ENCODE measurements at places on chromosomes 3 and 15.
A peak's percentile ranks its signal among the peaks of the same experiment; 100 is the strongest.

GRCh38 chr15:74829991-74830390 lies 3.6 kb downstream of the CPLX3 start:
- no peak for DNase-seq

GRCh38 chr3:76051145-76051544 lies 265.8 kb upstream of the ZNF717 start:
- DNase-seq = peak; percentile 27

DNA sequence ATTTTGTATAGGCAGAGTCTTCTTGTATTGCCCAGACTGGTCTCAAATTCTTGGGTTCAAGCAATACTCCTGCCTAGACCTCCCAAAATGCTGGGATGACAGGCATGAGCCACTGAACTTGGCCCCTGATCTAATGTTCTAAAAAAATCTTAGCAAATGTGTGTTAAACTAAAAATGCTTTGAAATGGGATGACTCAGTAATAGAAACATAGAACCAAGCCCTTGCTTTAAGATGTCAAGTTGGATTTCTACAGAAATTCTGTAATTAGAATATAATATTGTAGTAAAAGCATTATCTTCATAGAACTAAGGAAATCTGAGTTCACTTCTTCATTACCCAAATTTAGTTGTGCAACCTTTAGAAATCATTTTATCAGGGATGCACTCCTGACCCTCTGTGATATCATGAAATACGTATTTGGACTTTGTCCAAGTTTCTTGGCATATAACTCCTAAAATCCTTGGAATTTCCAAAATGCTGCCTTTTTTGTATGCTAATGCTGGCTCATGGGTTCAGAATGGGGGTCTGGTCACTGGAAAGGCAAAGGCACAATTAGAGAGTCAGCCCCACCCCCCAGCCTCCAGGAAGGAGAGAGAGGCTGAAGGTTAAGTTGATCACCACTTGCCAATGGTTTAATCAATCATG lies 217.3 kb downstream of the TP63 start:
- DNase-seq = no peak

- no peak for DNase-seq
Observed at GRCh38 chr3:14536837-14537589, 3.1 kb downstream of the GRIP2 start.

- no peak for DNase-seq
Observed at GRCh38 chr3:131711114-131711768, 208.5 kb upstream of the MRPL3 start.

DNA sequence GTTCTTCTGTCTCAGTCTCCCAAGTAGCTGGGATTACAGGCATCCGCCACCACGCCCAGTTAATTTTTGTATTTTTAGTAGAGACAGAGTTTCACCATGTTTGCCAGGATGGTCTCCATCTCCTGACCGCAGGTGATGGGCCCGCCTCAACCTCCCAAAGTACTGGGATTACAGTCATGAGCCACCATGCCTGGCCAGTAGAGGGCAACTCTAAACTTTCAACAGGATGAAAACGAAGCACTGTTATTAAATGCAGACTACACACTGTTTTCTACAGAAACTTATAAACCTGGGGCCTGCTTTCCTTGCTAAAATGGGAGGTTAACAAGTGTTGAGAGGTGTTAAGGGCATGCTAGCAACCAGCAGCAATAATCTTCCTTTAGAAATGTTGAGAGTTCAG lies 7.6 kb downstream of the ARPC4 start:
- DNase-seq = no peak

DNA sequence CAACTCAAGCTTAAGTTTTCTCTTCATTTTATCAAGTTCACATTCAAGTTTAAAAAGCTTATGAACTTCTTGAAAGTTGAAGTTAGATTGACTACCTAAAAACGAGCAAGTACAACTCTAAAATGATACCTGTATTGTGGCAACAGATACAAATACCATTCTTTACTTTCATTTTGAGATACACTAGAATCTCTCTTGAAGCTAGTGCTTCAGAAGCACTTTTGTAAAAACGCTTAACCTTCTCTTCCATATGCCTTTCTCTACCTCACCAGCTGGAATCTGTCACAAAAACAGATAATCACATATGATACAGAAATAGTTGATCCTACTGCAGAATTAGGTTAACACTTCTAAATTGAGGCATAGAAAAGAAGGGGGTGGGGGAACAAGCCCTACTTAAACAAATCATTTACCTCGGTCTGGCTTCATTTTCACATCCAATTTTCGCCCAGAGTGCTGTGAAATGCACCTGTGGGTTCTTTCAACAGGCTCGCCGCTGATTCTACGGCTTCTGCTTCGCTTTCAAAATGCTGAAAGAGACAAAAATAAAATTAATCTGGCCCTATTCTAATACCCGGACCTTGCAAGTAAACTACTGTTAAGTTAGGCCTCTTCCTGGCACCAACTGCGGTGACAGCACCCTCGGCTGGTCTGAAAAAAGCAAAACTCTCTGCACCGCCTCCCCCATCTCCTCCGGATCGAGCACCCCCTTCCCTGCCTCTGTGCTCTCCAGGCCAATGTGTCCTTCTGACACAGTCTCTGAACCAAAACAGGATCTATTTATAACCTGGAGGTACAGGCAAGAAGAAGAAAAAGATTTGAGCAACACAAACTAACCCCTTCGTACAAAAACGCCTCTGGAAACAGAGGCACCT lies 1.4 kb downstream of the ATOSA start:
- peak; percentile 73 for DNase-seq

DNA sequence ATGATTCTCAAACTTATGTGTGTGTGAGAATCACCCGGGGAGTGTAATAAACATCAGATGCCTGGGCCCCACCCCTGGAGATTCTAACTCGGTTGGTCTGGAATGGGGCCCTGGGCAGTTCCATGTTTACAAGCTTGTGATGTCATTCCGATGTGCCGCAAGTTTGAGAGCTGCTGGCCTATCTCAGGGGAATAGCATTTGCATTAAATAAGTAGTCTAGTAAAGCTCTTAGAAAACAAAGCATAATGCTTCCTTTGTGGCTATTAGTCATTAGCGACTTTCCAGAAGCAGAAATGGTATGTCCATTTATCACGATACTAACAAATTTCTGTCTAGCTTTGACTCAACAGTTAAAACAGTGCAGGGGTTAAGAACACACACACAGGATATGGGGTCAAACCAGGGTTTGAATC lies 20.9 kb downstream of the PGBD4 start:
- DNase-seq = peak; percentile 87

GRCh38 chr3:188942191-188942590 lies 229.6 kb upstream of the TPRG1 start:
- no peak for DNase-seq

GRCh38 chr3:22982981-22983587 lies 220.0 kb upstream of the UBE2E2 start:
- DNase-seq = peak; percentile 16

DNA sequence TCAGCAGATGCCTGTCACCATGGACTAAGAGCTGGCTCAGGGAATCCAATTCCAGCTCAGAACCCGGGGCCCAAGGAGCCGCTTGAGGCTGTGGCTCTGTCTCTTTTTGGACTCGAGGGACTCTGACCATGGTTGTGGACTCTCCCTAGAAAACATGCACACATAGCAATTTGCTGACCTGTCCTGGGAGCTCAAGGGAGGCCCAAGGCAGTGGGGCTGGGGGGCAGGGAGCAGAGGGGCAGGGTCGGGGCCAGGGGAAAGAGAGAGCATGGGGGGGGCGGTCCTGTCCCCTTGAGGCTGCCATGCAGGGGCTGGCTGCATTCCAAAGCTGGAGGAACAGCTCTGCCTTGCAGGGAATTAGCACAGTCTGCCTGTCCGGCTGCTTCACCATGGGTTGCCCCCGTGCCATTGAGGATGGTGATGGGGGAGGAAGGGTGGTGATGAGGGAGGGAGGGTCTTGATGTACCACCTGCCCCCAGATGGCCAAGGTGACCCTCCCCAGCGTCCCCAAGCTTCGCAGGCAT lies 190.1 kb downstream of the GOLGA6L6 start:
- DNase-seq = no peak

- no peak for DNase-seq
Observed at GRCh38 chr3:156635973-156636372, 38.4 kb upstream of the TIPARP start.

DNA sequence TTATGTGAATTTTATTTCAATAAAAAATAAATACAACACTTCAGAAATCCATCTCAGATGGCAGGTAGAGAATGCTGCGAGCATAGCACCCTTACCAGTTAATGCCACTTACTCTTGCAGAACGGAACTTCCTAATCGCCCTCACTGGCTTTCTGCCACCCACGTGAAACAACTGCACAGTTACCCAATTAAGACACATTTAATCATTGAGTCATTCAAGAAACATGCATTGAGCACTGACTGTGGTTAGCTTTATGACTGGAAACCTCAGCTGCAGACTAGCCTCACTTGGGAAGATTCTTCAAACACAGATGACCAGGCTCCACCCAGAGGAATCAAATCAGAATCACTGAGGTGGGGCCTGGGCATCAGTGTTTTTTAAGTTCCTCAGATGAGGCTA lies 5.6 kb upstream of the MFGE8 start:
- DNase-seq = peak; percentile 99

DNA sequence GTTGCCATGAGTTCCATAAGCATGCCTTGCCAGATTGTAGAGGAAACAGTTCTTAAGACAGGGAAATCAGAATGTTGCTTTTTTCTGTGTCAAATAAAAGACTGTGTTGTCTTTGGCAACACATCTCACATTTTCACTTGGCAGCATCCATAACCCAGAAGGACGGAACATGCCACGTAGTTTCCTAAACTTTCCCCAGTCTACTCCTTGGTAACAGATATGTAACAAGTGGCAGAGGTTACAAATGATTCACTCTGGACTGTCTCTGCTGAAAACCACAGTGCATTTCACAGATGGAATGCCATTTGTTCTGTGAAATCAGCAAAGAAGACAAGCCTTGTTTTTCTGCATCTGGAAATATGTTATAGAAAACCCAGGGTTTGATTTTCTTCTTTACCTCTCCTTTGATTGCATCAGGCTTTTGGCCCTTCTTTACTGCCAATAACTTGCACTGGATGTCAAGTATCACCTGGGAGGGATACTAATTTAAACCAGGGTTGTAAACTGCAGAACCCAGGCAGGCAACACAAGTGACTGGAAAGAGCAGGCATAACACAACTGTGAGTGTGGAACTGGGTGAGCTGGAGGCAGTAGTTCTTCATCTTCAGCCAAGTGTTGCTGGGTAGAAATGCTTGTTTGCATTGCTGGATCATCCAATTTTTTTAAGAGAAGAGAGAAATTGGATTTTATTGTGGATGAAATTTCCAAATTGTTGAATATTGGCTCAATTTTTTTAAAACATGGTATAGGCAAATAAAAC lies 124.4 kb upstream of the FOXB1 start:
- DNase-seq = peak; percentile 55

- no peak for DNase-seq
Observed at GRCh38 chr15:84967380-84967779, 14.3 kb upstream of the PDE8A start.

- DNase-seq = peak; percentile 78
Observed at GRCh38 chr3:135929670-135930069, 35.9 kb upstream of the PPP2R3A start.

- DNase-seq = no peak
Observed at GRCh38 chr15:79311901-79312553, 1.1 kb downstream of the TMED3 start.

GRCh38 chr3:112459750-112460149 lies 39.5 kb downstream of the BTLA start:
- DNase-seq = no peak

DNA sequence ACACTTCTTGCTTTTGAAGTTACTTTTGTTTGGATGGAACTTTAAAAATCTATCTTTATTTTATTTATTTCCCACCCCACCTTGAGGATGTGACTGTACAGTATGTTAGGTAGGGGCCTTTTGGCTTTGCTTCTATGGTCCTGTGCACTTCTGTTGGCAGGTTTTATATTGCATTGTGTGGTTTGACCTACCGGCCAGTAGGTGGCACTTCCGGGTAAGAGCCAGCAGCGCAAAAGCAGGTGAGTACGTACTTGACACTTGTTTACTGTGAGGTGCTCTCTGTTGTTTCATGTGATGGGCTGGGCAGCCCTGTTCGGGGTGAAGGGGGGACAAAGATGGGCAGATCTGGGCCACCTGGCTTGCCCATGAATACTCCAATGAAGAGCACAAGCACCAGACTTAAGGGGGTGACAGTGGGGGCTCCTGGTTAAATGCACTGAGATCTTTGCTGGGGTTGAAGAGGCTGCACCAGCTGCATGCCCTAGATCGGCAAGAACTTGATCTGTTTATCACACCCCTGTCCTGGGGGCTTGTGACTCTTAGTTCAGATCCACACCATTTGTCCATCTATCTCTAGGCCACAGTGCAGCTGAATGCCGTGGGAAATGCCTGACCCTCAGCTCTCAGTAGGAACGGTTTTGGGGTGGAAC lies 131.6 kb downstream of the NLGN1 start:
- DNase-seq = peak; percentile 5
